Activated CD4-positive, alpha-beta T cell treated with anti-CD3 and anti-CD28 coated beads for 36 hours (primary cell): ENCODE measurements at places on chromosomes 6 and 20.
A peak's percentile ranks its signal among the peaks of the same experiment; 100 is the strongest.

DNA sequence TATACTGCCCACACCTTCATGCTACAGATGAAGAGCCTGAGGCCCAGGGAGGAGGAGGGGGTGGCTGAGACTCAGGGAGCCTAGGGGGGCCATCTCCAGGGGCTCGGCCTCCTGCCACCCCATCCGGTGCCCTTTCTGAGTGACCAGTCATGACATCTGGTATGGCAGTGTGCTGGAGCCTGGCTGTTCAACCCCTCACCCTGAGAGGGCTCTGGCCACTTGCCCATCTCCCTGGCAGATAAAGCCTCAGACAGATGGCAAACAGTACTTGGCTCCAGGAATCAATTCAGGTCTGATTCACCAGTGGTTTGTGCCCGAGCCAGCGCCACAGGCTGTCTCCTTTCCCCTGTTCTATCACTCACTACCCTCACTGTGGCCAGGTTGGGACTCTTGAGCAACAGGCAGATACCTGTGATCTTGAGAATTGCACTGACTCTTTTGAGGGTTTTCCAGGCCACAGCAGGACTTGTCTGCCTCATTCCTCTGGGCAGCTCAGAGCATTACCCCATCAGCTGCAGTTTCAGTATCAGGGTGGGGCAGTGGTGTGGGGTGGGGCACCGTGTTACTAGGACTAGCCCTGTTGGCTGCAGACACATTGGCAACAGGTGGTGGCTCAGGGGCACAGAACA lies 22.8 kb downstream of the SRSF3 start:
- peak; percentile 26 for DNase-seq

DNA sequence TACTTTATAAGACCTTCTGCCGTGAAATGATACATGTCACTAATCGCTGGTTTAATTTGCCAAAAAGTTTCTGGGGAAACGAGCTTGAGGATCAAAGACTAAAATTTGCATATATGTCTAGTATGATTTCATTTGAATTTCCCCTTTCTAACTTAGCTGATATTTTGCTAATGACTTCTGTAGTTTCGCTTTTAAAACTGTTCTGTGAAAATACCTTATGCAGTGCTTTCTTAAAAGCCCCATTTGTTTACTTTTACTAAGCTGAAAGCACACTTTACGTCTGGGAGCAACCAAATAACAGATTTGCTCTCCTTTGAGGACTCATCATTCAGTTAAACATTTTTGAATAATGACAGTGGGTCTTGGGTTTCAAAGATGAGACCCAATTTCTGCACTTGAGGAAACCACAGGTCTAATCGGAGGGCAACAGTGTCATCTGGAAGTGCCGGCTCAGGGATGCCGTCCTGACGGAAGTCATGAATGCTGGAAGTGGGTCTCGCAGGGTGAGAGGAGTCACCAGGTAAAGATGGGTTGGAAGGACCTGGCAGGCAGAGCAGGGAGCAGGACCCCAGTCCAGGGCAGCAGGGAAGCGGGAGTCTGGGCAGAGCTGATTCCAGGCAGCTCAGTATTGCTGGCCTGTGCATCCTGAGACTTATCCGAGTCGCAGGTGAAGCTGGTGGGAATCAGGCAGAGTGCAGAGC lies 33.2 kb downstream of the PLEKHG1 start:
- peak; percentile 12 for DNase-seq

GRCh38 chr20:62751551-62752150 lies 43.0 kb downstream of the NTSR1 start:
- DNase-seq = no peak

DNA sequence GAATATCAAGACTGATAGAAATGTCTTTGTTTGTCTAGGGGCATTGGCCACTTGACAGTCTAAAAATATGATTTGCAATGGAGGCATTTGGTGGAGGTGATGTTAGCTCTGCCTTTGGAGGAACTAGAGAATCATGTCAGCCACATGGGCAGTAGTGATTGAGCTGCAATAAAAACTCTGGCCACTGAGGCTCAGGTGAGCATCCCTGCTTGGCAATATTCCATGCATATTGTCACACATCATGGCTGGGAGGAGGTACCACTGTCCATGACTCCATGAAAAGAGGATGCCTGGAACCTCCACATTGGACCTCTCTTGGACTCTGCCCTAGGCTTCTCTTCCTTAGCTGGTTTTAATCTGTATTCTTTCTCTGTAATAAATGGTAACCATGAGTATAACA lies 10.6 kb upstream of the CD83 start:
- DNase-seq = no peak

DNA sequence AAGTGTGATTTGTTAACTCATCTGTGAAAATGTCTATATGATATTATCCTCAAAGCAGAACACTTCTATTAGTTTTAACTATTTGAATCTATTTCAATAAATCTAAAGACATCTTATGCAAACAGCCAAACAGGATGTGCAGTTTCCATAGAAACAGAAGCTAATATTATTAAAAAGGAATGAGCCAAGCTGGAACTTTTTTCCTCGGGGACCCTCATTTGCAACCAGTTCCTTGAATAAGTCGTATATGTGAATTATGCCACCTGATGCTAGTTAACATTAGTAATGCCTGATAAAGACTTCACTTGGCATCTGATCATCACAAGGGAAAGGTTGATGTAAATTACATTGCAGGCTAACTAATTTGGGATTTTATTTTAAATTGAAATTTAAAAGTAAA lies 216.9 kb upstream of the SMLR1 start:
- no peak for DNase-seq
